LNCaP clone FGC (cell line): ENCODE measurements at places on chromosomes 12 and 14.

DNA sequence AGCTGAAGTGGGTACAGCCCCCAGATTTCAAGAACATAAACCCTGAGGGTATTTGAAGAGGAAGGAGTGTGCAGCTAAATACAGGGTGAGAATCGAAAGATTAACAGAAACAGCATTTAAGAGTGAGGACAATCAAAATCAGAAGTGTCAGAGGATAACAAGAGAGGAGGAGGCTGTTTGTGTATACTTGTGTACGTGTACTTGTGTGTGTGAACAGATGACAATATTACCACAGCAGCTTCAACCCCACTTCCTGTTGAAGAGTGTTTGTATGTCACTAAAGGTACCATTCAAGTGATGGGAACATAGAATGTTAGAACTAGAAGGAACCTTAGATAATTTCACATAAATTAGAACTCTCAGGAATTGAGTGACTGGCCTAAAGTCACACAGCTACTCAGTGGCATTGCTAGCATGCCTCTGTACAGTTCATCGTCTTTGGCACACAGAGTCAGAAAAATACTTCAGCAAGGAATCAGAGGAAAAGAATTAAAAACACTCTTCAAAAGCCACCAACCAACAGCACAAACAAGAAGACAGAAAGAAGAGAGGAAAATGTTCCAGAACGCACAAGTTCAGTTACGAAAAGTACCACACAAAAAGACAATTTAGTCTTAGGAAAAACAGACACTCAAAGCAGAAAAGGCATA, 164.3 kb upstream of the BCL2L14 start:
- DNase-seq = no peak

- DNase-seq = no peak
Measured at GRCh38 chr12:132139912-132140311, 4.2 kb downstream of the DDX51 start.

DNA sequence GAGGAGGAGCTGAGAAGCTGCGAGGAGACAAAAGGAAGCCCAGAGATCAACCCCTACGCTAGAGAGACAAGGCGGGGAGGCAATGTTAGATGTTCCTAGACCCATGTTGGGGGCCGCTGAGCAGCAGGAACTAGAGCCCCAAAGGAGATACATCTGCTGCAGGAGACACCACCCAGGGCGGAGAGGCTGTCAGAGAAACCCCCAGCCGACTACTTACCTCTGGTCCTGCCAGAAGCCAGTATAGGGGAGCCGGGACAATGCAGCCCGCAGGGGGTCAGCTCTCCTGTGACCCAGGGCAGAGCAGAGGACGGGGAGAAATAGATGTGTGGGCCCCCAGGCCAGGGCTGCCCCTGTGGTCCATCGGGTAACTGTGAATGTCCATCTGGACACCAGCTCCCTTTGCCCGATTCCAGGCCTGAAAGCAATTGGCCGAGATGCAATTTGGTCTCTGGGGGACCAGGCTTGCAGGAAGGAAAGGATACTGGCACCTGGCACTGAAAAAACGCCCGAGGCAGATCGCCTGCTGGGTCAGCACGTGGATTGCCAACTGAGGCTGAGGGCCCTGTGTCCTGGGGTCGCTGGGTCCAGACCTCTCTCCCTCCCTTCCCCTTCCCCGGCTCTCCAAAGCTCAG, 34.9 kb downstream of the SYNE3 start:
- DNase-seq = no peak

DNA sequence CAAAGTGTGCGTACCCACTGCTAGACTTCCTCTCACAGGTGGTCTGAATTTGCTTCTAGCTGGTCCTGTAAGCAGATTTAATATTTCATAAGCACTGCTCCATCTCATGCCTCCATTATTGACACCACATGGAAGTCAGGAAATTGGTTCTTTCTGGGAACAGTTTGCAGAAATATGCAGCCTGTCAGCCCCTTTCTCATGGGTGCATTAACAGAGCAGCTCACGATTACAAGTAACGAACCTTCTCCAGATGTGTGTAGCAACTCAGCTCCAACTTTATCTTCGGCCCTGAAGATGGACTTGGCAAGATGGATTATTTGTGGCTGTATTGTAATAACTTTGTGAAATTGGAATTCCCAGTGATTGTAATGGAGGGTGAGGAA, 214.5 kb upstream of the DDHD1 start:
- no peak for DNase-seq

DNA sequence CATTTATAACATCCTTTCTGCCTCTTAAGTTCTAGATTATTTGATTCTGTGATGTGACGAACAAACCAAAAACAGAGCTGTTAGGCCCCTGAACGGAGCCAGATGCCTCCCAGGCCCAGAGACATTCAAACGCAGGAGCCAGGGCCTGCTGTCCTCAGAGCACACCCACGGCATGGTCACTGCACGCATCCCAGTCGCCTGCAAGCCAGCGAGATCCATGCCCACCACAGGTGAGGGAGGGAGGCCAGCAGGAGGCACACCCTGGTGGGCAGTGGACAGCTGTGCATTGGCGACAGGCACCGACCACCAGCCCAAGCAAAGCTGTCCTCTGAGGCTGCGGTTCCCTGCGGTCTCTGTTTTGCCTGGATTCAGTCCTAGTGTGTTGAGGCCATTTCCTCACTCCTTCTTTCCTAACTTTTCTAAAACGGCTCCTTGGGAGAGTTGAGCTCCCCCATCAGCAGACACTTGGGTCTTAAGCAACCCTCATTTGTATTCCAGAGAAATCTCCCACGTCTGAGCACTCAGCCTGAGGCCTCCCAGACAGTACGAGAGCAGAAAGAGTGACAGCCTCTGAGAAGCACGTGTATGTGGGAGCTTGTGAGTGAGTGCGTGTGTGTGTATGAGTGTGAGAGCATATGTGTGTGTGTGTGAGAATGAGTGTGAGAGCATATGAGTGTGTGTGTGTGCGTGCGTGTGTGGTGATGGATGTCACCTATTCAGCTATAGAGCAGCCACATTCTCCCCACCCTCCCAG, 81.2 kb downstream of the CHGA start:
- no peak for DNase-seq

DNA sequence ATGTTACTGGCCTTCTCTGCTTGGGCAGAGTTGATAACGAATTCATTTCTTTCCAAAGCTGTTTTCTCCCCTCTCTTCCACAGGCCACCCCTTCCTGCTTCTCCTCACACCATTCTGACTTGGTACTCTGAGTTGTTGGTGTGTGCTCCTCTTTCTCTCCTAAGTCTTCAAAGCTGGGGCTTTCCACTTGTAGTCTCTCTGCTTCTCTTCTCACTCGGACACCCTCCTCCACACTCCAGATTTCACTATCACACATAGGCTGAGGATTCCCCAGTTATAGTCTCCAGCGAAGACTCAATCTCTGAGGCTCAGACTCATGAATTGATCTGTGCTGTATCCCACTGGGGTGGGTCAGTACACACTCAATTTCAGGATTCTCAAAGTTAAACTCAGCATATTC, 201.0 kb downstream of the SSPN start:
- DNase-seq = no peak

DNA sequence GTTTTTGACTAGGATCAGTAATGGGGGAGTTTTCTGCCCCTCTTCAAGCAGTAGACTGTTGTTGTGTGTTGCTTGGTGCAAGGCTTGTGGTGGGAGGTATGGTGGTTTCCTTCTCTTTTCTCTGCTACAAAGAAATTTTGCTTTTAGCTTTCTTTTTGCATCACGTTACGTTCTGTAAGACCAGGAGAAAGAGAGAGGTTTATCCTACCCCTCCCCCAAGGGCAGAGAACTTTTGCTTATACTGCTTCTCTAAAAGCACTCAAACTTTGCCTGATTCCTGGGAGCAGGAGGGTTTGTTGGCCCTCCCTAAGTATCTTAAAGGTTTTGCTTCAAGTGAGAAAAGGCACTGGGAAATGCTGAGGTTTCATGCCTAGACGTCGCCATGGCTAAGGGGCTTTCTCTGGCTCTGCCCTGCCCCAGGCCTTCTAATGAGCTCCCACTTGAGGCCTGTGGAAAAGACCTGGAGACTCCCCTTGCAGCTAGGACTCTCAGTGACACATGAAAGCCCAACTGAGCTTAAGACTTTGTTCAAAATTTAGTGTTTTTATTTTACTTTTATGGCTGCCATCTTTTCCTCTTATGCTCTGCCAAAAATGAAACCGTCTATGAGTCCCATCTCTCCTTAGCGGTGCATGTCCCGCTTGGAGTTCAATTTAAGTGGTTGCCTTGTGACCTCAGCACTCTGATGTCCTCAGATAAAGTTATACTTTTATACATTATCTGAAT, 49.2 kb downstream of the EIF2S3B start:
- no peak for DNase-seq

DNA sequence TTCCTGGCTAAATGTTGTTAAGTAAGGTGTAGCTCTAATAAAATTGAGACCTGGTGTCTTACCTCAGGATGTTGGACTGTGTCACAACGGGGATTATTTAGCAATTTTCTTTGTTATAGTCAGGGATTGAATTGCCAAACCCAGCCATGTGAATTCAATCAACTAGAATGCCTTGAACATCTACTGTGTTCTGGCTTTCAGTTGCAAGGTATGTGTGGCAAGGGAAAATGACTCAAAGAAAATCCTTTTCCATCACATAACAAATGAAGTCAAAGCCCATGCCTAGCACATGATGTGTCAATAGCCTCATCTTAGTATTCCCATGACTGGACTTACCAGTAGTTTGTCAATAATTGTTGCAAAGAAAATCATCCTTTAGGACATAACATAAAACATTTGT, 519.8 kb upstream of the FLRT2 start:
- no peak for DNase-seq

DNA sequence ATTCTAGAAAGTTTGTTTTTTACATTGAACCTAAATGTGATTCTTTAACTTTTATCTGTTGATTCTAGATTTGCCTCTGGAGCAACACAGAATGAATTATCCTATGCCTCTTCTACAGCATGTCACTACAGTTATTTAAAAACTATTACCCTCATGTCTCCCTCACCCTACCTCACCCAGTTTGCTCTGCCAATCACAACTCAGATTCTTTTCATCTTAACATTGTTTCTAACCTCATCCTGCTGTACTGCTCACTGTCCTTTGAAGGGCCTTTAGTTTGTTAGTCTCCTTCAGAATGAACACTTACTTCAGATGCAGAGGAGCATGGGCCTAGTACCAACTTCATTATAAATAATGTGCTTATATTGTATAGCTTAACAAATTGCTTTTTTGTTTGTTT, 21.5 kb downstream of the YLPM1 start:
- DNase-seq = no peak

- no peak for DNase-seq
Measured at GRCh38 chr14:44970907-44971306, 8.9 kb downstream of the TOGARAM1 start.

GRCh38 chr12:108609537-108610335, 11.9 kb upstream of the TMEM119 start:
- no peak for DNase-seq

- DNase-seq = no peak
Measured at GRCh38 chr12:114679942-114680341, 4.0 kb downstream of the TBX3 start.

DNA sequence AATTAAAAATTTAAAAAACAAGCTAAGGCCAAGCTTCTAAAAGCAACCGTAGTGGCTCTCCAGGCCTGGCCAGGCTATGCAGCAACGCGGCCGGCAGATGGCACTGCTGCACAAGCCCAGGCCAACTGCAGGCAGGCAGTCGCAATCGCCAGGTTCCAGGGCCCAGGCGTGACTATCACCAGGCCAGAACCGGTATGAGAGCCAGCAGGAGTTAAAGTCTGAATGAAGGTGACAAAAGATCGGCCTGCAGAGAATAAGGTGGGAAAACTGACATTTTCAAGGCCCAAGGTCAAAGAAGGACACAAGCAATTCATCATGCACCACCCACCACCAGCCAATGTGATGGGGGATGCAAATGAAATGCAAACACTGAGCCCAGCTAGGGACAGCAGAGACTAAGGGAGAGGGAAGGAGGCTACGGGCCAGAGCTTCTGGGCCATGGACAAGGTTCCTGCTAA, 43.6 kb upstream of the ANO2 start:
- DNase-seq = peak; percentile 64

GRCh38 chr14:85617791-85618190, 87.8 kb downstream of the FLRT2 start:
- no peak for DNase-seq

DNA sequence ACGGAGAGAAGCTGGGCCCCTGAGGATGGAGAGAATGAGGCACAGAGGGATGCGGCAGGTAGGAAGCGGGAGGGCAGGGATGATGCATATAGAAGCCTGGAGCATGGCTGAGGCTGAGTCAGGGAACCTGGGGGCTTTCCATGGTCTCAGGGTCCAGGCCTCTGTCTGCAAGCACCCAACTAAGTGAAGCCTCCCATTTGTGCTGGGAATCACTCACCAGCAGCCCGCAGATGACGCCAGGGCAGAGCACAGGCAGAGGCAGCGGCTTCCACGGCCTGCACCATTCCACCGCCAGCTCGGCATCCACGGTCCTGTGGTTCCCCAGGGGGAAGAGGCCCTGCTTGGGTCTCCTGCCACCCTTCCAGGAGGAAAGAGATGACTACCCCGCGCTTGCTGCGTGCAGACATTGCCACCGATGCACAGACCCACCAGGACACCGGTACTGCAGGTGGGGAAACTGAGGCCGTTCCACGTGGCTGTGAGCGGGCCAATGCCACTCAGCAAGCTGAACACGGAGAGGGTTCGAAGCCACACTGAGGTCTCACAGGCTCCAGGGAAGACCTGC, 75.5 kb downstream of the NCOR2 start:
- DNase-seq = no peak

GRCh38 chr12:69039911-69040310, 106.9 kb upstream of the CPM start:
- DNase-seq = no peak

- DNase-seq = no peak
Measured at GRCh38 chr12:33825986-33826602, 196.2 kb upstream of the ALG10 start.

DNA sequence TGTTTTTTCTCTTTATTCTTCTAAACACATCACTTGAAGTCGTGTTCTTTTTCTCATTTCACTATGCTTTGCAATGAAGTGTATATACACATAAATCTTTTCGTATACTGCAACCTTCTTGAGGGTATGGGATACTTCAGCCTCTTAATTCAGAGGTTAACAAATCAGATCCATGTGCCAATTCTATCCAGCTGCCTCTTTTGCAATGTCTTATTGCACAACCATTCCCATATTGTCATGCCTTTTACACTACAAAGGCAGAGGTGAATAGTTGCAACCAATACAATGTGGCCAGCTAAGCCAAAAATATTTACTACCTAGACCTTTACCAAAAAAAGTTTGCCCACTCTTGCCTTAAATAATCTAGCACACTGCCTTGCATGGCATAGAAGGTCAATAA, 224.5 kb upstream of the FOXG1 start:
- no peak for DNase-seq

DNA sequence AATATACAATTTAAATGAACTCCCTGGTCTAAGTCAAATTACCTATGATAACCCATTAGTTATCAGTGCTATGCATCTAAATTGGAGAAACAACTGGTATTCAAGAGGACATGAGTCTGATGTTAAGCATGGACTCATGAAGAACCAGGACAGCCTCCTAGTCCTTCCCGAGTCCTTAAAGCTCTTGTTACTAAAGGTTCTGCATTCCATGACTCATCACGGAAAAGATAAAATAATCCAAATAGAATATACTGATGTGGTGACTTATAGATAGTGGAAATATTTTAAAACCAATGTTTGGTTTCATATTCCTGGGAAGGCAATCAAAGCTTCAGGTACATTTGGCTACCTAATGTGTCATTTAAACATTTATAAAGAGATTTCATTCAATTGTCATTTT, 117.2 kb upstream of the PMCH start:
- DNase-seq = no peak

GRCh38 chr12:86623267-86623666, 367.1 kb upstream of the MGAT4C start:
- no peak for DNase-seq
